Muscle of arm (tissue), 14 donors: ENCODE measurements at places on chromosomes 5 and 9.

GRCh38 chr5:121741156-121741555 is 110.5 kb upstream of the FTMT start:
- DNase-seq, result no peak

- DNase-seq, result no peak
Measured at GRCh38 chr5:100828898-100829356, 74.2 kb downstream of the ST8SIA4 start.

DNA sequence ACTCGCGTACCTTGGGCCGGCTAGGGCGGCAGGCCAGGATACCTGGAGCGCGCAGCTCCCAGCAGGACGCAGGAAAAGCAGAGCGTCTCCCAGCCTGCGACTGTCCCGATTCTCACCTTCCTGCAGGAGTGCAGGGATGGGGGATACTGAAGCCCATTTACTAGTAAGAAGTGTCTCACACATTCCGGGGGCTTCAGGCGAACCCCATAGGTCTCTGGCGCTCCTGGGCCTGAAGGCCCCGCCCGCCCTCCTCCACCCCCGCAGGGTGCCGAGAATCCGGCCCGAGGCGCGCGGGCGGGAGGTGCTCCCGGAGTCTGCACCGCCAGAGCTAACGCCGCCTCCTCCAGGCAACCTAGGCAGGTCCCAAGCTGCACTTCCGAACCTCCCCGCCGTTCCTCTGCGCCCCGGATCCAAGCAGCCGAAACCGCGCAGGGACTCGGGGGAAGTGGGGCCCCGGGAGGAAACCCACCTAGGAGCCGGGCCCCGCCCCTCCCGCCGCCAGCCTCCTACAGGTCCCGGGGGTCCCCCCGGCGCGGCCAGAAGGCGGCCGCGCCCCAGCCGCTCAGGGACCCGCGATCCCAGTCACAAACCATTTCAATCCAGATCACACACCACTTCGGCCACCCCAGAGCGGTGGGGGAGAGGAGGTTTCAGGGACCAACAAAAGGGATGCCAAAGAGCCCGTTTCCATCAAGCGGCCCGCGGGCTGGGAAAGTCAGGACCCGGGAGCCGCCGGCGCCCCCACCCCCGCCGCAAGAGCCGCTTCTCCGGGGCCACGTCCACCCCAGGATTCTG is 1.2 kb downstream of the ROR2 start:
- DNase-seq, result peak; percentile 33

- DNase-seq, result no peak
Measured at GRCh38 chr9:128187361-128187760, 4.0 kb downstream of the CIZ1 start.

GRCh38 chr9:758146-758545 is 83.4 kb upstream of the DMRT1 start:
- no peak for DNase-seq

GRCh38 chr9:116163293-116164055 is 9.9 kb downstream of the PAPPA start:
- DNase-seq, result no peak
